ENCODE measurements at places on chromosomes 16 and 17.

DNA sequence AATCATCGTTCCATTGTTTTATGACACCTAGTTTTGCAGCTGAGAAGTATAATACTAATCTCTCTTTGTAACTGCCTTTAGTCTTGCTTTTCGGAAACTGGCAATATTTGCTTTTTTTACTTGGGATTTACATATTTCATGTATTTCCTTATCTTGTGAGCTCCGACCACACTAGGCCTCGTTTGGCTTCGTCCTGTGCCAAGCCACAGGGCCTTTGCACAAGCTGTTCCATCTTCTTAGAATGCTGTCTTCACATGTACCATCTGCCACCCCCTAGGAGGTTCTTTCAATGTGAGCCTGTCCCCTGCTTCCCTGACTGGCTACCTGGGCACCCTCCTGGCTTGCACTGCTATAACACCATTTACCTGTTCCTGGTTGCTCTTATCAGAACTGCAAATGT lies 77.2 kb downstream of the SHISA6 start:
- no peak overlapping the region for H3K4me3 ChIP-seq
- H3K4me1 ChIP-seq = no peaks in the 10 kb centered on the region
- H3K36me3 ChIP-seq = no peaks in the 10 kb centered on the region
- DNase-seq = no peak
- H3K27me3 ChIP-seq = no peaks in the 10 kb centered on the region

GRCh38 chr17:31452101-31452500 lies 60.6 kb downstream of the RAB11FIP4 start:
- no peaks in the 10 kb centered on the region for H3K27me3 ChIP-seq
- H3K27ac ChIP-seq = no peak overlapping the region
- no peak for DNase-seq
- no peaks in the 10 kb centered on the region for H3K36me3 ChIP-seq
- H3K4me3 ChIP-seq = no peak overlapping the region

- H3K27ac ChIP-seq = no peak overlapping the region
- H3K4me3 ChIP-seq = no peak overlapping the region
- H3K4me1 ChIP-seq = no peaks in the 10 kb centered on the region
- no peaks in the 10 kb centered on the region for H3K36me3 ChIP-seq
These were observed 119.6 kb downstream of the CDH11 start for GRCh38 chr16:65002265-65002664.

DNA sequence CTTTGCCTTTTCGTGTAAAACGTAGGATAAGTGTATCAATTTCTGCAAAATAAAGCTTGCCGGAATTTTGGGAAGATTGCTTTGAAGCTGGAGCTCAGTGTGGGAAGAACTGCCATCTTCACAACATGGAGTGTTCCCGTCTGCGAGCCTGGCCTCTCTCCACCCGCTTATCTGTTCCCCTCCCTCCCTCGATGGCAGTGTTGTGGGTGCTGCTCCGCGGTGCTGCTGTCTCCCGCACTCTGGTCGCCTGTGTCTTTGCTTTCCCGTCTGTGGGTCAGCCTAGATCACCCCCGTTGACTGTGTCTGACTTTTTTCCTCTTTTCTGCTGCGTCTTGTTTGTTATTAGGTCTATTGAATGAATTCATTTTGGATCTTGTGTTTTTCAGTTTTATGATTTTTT lies 17.0 kb downstream of the ACSF3 start:
- H3K36me3 ChIP-seq = peaks cover 53% of the 10 kb centered on the region
- H3K4me3 ChIP-seq = no peak overlapping the region
- DNase-seq = peak; percentile 26
- H3K4me1 ChIP-seq = no peaks in the 10 kb centered on the region
- no peaks in the 10 kb centered on the region for H3K27me3 ChIP-seq
- H3K27ac ChIP-seq = no peak overlapping the region

GRCh38 chr16:82488460-82488859 lies 138.3 kb upstream of the CDH13 start:
- no peak for DNase-seq
- no peak overlapping the region for H3K4me3 ChIP-seq
- H3K27me3 ChIP-seq = no peaks in the 10 kb centered on the region
- H3K4me1 ChIP-seq = no peaks in the 10 kb centered on the region

All from upper lobe of right lung (tissue), 1 donor.